ENCODE measurements at places on chromosomes 1 and 21.

DNA sequence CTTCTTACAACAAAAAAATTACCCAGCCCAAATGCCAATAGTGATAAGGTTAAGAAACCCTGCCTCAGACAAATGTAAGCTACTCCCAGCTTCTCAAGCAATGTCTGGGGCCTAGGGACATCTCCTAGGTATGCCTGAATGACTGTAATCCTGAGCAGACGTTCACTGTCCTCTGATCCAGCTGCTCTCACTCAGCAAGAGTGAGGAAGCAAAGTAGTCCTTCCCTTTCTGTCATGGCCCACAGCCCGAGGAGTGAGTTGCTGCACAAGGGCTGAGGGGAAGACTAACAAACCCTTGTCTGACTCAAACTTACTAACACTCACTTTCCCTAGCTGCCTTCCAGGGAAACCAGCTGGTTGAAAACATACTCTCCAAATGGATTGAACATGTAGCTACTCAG lies 124.9 kb upstream of the TNFSF4 start:
- no peak for DNase-seq

DNA sequence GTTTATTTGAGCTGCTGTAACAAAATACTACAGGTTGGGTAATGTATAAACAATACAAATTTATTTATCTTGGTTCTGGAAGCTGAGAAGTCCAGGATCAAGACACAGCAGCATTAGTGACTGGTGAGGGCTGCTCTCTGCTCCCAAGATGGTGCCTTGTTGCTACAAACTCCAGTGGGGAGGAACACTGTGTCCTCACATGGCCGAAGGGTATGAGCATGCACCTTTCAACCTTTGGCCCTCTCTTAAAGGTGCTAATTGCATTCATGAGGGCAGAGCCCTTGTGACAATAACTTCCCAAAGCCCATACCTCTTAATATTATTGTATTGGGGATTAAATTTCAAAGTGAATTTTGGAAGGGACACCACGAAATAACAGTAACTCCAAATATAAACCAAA lies 55.3 kb upstream of the ATP1B1 start:
- DNase-seq: no peak

- DNase-seq: no peak
Observed at GRCh38 chr21:33549848-33550771, 7.3 kb downstream of the SON start.

- DNase-seq: no peak
Observed at GRCh38 chr1:27372808-27373690, 1.6 kb downstream of the FCN3 start.

- no peak for DNase-seq
Observed at GRCh38 chr21:43196826-43197225, 28.0 kb downstream of the CRYAA start.

DNA sequence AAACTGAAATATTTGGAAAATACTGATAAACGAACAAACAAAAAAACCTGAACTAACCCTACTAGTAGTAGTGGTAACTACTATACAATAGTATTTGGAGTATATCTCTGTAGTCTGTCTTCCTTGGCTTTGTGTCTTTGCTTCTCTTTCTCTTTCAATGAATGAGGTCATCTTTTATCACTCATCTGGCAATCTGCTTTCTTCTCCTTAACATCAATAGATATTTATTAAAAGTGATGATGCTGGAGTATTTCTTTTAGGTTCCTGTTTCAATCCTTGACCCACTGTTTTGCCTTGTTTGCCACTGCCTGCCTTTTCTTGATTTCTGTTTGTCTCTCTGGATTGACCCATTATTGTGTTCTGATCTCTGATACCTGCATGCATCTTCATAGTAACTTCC lies 71.5 kb downstream of the ROR1 start:
- no peak for DNase-seq

DNA sequence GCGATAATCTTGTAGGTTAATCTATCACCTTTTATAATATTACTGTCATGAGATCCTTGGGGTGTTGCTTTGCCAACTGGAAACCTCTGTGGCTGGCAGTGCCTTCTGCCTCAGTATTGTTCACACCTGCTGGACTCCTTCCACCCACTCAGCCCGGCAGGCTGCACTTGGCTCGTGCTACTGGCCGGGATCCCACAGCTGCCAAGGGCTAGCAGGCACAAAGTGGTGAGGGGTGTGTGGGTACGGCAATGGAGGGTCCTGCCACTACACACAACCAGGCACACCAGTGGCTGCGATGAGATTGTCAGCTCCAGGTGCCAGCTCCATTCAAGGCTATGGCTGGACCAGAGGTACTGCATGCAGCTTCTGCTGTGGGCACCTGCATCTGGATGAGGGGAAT lies 191.2 kb upstream of the LYPLAL1 start:
- DNase-seq: no peak

DNA sequence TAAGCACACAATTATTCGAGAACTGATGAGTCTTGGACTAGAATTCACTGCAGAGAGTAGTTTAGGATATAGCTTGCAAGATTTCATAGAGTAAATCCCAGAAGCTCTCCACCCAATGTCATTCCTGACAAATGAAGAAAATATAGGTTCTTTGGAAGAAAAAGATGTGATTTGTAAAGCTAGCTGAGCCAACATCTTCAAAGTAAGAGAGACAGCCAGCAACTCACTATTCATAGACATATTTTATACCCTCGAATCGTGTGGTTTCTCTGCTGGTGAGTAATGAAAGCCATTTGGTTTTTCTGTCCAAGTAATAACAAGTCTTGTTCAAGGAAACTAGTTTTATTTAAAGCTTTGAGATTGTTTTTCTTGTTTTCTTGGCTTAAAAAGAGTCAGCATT lies 165.7 kb upstream of the SYT6 start:
- DNase-seq: no peak

GRCh38 chr1:220637759-220638158 lies 52.4 kb upstream of the C1orf115 start:
- no peak for DNase-seq

DNA sequence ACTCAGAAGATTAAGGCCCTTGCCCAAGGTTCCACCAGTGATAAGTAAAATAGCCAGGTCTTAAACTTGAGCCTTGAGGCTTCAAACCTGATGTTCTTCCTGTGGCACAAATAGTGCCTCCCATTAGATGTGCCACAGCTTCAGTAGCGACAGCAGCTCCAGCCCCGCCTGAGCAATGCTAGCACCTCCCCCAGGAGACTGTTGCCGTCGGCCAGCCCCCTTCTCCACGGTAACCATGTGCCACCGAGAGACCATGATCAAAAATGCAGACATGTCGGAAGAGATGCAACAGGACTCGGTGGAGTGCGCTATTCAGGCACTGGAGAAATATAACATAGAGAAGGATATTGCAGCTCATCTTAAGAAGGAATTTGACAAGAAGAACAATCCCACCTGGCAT lies 32.2 kb downstream of the KLHDC7A start:
- DNase-seq: no peak

DNA sequence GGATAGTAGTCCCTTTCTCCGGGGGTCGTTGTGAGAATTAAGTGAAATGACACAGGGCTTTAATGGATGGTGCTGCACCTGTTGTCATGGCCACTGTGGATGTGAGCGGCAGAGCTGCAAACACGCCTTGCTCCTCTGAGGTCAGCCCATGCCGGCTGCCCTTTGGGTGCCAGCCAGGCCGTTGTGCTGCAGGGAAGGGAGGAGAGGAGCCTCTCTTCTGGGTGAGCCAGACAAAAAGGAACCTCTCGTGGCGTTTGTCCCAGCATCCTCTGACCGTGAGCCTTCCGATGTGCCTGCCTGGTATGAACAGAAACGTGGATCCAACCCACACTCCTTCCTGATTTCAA lies 383.0 kb upstream of the VAMP3 start:
- no peak for DNase-seq

- no peak for DNase-seq
Observed at GRCh38 chr1:220786057-220786336, 716 bp upstream of the MTARC1 start.

DNA sequence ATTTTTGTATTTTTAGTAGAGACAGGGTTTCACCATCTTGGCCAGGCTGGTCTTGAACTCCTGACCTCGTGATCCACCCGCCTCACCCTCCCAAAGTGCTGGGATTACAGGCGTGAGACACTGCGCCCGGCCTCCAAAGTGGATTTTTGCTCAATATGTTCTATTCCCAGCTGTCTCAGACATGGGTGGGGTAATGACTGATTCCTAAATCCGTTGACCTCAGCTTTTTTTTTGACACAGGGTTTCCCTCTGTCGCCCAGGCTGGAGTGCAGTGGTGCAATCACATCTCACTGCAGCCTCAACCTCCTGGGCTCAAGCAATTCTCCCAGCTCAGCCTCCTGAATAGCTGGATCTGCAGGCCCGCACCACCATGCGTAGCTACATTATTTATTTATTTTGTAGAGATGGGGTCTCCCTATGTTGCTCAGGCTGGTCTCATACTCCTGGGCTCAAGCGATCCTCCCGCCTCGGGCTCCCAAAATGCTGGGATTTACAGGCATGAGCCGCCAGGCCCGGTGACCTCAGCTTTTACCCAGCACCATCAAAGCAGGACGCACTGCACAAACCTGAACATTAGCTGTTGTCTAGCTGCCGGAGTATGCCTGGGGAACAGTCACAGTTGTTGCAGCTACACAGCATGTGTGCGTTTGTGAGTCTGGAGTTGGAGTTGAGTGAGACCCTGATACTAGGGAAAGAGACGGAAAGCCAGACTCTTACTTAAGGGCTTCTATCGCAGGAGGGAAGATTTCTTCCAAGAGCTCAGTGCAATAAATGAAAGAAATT lies 43.7 kb upstream of the PSEN2 start:
- no peak for DNase-seq

DNA sequence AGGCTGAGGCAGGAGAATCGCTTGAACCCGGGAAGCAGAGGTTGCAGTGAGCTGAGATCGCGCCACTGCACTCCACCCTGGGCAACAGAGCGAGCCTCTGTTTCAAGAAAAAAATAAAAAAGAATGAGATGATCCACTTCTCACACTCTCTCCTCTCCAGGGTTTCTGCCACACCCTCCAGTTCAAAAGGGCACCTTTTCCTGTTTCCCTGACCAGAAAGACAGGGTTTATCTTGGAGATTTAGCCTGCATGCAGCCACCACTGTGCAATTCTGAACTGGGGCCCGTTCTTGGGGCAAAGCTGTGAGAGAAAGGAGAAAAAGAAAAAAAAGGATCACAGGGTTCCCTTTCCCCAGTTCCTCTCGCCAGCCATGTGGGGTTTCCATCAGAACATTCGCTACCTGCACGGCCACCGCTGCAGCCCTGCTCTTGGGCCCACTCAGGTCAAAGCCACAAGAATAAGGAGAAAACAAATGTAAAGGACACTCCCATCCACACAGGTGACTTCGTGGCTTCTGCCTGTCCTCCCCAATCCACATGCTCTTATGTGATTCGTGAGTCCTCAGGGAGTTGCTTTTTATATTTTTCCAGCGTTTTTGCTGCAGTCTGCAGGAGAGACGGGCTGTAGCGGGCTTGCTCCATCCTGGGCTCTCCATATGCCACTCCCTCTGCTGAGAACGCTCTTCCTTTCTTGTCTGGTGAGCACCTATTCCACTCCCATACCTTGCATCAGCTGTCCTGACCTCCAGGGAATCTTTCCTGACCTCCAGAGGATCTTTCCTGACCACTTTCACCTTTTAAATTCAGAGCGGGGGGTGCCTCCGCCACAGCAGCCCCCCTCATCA lies 26.4 kb downstream of the GNG4 start:
- DNase-seq: no peak

- DNase-seq: no peak
Observed at GRCh38 chr1:84165601-84166000, 21.5 kb downstream of the PRKACB start.

- DNase-seq: no peak
Observed at GRCh38 chr1:174174461-174175329, 15.4 kb downstream of the RABGAP1L start.

Data from stimulated activated CD8-positive, alpha-beta memory T cell treated with anti-CD3 and anti-CD28 coated beads, Interleukin-4, amount 100 ng/mL, for 1 hour (primary cell).